ENCODE measurements at places on chromosomes 1 and 21.

DNA sequence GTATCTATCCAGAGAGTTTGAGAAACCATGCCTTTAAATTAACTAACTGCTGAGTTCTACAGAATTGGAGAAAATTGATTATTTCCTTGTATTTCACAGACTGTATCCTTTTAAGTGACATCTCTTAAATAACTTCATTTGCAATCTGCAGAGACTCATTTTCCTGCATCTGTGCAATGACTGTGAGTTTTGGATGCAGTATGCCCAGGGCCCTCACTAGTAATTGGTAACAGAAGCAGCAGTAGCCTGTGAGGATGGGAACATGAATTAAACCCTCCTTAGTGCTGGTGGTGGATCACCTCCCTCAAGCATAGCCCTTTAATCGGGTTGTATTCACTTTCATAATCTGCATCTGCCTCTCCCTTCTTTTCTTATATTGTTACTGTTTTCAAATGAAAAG, 21.7 kb upstream of the SH3D21 start:
- DNase-seq: no peak

DNA sequence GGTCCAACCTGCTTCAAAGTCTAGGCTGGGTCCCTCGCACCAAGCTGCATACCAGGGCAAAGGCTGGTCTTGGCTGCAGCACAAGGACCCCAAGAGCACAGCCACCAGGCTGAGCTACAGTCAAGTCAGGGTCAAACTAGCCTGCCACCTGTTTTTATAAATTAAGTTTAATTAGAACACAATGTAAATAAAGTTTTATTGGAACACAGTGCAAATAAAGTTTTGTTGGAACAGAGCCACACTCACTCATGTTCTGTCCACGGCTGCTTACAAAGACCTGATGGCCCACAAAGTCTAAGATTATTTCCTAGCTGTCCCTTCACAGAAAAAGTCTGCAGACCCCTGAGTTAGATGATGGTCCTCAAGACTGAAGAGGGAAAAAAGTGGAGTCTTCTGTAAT, 66.2 kb downstream of the MRPL37 start:
- no peak for DNase-seq

GRCh38 chr1:197733324-197733723, 42.0 kb downstream of the DENND1B start:
- no peak for DNase-seq

GRCh38 chr21:44730951-44731579, 19.7 kb upstream of the TSPEAR start:
- DNase-seq: no peak

DNA sequence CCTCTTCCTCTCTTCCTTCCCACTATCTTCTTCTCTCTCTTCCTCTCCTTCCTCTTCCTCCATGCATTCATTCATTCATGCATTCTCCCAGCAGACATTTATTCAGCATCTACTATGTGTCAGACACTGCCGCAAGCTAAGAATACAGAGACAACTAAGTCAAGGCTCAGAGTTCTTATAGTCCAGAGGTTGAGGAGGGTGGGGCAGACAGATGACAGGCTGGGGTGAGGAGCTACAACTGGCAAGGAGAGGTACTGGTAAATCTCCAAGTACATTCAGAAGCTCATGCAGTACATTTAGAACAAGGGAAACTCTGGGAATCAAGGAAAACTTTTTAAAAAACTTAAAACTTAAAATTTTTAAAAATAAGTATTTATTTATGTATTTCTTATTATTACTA, 56.4 kb upstream of the FMOD start:
- no peak for DNase-seq

DNA sequence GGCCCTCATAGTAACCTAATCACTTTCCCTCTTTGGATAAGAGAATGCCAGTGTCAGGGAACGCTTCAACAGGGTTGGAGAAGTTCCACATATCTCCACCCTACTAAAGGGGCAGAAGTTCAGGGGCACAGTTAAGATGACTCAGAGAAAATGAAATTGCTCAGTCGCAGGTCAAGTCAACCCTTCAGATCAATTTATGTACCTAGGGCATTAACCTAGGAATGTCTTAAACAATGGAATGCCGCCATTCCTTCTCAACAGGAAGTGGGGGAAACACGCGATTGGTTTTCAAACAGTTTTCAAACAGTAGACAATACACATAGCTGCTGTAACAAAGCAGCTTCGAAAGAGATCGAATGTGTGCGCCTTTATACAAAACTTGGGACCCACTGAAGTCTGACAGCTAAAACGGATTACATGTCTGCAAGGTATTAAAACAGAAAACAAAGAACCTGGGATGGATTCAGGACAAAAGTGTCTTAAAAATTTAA, 897 bp downstream of the SLC25A24 start:
- no peak for DNase-seq

DNA sequence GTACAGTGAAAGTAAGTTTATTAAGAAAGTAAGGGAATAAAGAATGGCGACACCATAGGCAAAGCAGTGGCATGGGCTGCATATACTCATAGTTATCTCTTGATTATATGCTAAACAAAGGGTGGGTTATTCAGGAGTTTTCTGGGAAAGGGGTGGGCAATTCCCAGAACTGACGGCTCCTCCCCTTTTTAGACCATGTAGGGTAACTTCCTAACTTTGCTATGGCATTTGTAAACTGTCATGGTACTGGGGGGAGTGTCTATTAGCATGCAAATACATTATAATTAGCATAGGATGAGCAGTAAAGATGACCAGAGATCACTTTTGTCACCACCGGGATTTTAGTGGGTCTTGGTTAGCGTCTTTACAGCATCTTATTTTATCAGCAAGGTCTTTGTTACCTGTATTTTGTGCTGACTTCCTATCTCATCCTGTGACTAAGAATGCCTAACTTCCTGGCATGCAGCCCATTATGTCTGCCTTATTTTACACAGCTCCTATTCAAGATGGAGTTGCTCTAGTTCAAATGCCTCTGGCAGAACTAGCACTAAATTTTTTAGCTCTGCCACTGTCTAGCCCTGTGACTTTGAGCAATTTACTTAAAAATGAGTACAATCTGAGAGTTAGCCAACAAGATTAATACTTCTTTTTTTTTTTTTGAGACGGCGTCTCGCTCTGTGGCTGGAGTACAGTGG, 110.3 kb upstream of the PALMD start:
- DNase-seq: no peak

DNA sequence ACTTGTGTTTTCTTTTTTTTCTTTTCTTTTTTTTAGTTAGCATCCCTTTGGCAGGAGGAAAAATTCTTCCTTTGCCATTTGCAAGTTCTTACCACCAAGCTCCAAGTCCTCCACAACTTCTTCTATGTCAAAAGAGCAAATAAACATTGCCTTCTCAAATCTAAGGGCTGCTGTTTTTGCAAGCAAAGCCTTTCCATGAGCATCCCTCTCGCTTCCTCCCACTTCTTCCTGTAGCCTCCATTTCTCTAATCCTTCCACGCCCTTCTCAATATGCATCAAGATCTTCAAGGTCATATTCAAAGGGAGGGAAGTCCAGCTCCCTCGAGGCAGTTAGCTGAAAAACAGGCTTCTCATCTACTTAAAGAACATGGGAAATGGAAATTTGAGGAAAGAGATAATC, 147.1 kb downstream of the ADSS2 start:
- DNase-seq: no peak

- DNase-seq: peak; percentile 37
Measured at GRCh38 chr1:50349242-50349565, 74.0 kb downstream of the DMRTA2 start.

- no peak for DNase-seq
Measured at GRCh38 chr21:38439426-38439825, 58.9 kb downstream of the ERG start.

DNA sequence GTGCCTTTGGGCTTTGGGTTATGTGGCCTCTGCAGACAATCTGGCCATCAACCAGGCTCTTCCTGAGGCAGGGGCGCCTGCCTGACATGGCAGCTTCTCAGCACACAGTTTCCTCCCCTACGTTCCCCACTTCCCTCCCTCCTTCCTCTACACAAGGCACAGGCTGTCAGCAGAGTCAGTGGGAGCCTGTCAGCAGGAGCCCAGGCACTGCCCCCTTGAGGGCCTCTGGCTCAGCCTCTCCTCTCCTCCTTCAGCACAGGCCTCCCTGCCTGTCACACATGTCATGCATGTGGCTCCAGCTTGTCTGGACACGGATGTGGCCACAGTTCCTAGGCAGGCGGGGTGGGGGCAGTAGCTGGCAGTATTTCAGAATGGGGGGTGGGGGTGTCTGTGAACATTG, 52.2 kb upstream of the ARTN start:
- DNase-seq: no peak

DNA sequence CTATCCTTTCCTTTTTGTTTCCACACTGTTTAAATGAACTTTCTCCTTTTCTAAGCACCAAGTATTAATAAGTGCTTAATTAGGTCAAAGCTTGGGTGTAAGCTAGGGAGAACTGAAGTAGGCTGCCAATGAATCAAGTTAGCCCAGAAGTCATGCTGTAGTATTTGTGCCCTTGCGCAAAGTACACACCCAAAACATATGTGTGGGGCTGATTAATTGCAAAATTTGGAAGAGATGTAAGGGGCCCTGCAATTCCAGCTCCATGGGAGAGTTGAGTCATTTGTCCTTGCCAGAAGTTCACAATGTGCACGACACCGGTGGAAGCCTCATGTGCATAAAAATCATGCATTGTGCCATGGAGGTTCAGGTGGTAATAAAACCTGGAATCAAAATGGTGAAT, 18.6 kb upstream of the NTNG1 start:
- DNase-seq: no peak

- DNase-seq: no peak
Measured at GRCh38 chr1:87392248-87393192, 63.8 kb downstream of the LMO4 start.

DNA sequence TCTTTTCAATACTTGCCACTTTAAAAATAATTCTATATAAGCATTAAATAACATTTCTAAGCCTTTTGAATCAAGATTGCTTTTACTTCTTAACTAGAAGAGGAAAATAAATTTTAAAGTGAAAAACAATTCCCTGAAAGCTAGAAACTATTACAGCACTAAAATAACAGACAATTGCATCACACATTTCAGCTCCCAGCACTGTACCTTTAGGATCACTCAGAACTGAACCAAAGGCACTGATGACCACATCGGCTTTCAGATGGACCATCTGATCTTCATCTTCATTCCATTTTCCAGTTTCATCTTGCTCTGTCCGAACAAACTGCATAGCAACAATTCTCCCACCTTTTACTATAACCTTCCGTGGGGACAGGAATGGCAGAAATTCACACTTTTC, 347.3 kb downstream of the DPYD start:
- no peak for DNase-seq

DNA sequence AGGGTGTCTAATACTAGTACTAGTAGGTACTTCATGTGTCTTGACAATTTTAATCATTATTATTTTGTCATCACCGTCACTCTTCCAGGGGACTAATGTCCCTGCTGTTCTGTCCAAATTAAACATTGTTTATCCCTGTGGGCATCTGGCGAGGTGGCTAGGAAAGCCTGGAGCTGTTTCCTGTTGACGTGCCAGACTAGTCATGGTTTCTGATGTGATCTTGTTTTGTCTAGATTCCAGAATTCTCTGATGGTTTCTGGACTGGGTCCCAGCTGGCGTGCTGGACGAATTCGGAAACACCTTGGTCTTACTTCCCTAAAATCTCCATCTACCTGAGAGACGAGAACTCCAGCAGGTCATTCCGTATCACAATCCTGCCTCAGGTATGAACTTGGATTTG, 66.1 kb upstream of the FAM3B start:
- peak; percentile 85 for DNase-seq

- no peak for DNase-seq
Measured at GRCh38 chr1:88399690-88400089, 284.4 kb upstream of the PKN2 start.

DNA sequence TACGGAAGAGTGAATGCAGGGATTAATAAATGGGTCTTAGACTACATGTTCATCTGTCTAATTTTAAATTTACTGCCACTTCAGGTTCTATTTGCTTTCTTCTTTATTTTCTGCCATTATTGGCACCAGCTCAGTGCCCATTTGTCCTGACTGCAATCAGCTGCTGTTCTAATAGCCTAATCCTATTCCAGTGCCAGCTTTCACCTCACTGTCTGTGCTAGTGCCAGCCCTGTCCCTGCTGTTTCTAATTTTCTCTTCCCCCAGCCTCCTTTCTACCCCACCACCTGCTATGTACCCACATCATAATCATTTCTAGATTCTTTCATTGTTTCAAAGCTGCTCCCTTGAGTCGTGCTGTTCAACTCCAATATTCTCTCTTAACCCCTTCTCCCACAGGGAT, 86.4 kb downstream of the KCNK1 start:
- peak; percentile 14 for DNase-seq

- DNase-seq: no peak
Measured at GRCh38 chr1:204196068-204196795, at the start of gene KISS1. Gene KISS1 (minus strand): TSS chr1:204196491. CDS start chr1:204192876, 3,615 bp downstream.

DNA sequence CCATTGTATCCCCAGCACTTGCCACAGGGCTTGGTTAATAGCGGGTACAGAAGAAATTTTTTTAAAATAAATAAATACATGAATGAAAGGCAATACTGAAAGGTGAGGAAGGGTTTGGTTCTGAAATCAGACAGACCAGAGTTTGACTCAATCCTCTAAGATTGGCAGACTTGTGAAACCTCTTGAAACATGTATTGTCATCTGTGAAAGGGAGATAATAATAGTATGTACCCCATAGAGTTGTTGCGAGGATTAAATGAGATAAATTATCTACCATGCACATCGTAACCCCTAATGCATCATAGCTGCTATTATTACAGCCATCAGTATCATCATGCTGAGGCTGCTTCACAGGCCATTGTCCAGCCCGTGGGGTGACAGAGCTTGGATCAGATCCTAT, 41.4 kb downstream of the S1PR1 start:
- peak; percentile 21 for DNase-seq

- DNase-seq: no peak
Measured at GRCh38 chr1:84570436-84571149, 3.6 kb downstream of the CTBS start.

- no peak for DNase-seq
Measured at GRCh38 chr1:61160526-61160925, 78.2 kb downstream of the NFIA start.

DNA sequence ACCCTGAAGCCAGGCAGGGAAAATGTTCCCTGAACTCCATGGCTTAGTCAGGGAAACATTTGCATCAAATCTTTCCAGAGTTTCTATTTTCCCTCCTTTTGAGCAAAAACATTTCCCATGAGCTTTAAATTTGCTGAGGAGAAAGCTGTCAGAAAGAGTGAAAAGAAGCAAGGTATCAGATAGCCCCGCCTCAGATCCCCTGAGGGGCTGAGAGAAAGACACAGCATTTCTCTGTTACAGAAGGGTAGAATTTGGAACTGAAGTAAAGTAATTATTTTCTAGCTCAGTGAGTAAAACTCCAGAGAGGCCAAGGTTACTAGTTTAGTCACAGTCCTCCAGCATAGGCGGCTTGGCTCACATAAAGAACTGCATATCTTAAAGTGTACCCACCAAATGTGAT, 10.6 kb downstream of the FMO1 start:
- no peak for DNase-seq

GRCh38 chr1:226868726-226869125, 1.7 kb upstream of the PSEN2 start:
- no peak for DNase-seq

GRCh38 chr1:50371749-50372148, 51.5 kb downstream of the DMRTA2 start:
- DNase-seq: no peak

- DNase-seq: no peak
Measured at GRCh38 chr1:90155721-90156487, 161.0 kb downstream of the ZNF326 start.

GRCh38 chr1:172460887-172461315, 17.0 kb upstream of the PIGC start:
- no peak for DNase-seq

Measured in esophagus muscularis mucosa (tissue), 4 donors.